GM23338 (cell line): ENCODE measurements at places on chromosomes 6 and 20. TPM values are rescaled to one million over a fixed set of nuclear protein-coding genes. Genes with fewer than 3 reads are reported as not detected.

DNA sequence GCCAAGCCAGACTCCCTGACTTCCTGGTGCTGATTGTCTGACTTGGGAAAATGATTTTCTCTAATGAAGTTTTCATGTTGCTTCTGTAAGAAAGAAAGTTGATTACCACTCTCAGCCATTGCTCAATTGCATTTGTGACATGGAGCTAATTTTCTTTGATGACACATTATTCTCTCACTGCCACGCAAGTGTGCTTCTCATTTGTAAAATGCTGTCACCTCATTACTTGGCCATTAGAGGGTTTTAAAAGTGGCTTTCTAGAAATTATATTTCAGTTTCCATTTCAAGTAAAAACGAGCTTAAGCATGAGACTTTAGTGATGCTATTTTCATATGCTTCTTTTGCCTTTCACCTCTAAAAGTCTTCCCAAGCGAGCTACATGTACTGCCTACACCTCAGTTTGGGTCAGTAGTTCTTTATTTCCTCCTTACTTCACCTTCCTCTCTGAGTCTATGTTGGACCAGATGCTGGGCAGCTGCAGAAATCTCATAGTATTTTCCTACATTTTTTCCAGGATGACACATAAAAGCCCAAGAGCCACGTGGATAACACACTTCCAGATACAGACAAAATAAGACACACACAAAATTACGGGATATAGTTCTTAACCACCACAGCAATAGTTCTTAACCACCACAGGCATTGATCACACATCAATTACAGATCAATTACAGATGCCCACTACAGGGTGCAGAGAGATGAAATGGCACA, 6.3 kb upstream of the FAM210B start:
- DNase-seq = no peak

- no peak for DNase-seq
Measured at GRCh38 chr20:2902291-2902690, 29.0 kb downstream of the PTPRA start.

DNA sequence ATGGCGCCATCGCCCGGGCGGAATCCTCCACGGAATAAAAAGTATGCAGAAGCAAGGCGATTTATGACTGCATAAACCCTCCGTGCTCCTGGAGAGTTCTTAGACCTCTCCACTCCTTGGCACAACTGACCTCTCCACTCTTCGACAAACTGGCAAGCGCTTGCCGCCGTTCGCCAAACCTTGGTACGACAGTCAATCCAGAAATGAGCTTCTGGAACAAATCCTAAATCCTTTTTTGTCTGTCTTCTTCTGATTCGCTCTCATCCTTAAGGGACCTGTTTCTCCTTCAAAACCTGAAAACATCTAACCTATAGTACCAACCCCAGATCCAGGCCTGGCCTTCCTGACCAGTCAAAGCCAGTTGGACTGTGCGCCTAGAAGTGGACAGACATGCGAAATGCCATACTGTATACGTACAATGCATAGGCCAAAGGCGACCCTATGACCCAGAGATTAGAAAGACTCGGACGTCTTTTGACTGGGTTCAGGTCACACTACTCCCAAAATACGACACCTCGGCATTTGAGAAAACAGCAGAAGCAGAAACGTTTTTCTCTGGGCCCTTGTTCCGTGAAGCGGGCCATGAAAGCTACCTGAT, 59.4 kb downstream of the TRIM27 start:
- no peak for DNase-seq

- no peak for DNase-seq
Measured at GRCh38 chr6:167113935-167114910, 8.7 kb upstream of the CCR6 start.

DNA sequence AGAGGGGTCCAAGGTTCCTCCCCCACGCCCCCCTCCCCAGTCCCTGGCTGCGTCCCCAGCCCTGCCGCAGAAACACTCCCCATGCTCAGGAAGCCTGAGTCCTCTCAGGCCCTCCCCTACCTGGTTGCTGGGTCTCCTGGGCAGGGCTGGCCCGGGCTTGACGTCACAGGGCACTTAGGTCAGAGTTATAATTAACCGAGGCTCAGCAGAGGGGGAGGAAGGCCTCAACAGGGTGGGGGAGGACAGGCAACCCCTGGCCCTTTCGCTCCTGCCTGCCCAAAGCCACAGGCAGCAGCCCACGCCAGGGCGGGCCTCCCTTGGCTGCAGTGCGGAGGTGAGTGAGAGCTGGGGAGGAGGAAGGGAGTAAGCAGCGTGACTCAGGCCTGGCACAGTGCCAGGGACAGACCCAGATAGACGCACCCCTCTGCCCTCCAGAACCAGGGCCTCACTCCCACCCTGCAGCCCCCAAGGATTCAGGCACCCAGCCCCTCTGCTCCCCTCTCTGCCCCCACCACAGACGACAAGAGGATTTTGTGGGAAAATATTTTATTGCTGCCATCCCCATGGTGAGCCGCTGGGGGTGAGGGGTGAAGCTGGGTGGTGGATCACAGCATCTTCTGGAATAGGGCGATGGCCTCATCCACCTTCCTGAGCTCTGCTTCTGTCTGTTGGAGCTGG, at the start of gene VWA7:
Gene VWA7 (minus strand): TSS at position 340 of the 678 bp plus-strand sequence. CDS start 549 bp downstream, outside the sequence.
- peak; percentile 39 for DNase-seq

DNA sequence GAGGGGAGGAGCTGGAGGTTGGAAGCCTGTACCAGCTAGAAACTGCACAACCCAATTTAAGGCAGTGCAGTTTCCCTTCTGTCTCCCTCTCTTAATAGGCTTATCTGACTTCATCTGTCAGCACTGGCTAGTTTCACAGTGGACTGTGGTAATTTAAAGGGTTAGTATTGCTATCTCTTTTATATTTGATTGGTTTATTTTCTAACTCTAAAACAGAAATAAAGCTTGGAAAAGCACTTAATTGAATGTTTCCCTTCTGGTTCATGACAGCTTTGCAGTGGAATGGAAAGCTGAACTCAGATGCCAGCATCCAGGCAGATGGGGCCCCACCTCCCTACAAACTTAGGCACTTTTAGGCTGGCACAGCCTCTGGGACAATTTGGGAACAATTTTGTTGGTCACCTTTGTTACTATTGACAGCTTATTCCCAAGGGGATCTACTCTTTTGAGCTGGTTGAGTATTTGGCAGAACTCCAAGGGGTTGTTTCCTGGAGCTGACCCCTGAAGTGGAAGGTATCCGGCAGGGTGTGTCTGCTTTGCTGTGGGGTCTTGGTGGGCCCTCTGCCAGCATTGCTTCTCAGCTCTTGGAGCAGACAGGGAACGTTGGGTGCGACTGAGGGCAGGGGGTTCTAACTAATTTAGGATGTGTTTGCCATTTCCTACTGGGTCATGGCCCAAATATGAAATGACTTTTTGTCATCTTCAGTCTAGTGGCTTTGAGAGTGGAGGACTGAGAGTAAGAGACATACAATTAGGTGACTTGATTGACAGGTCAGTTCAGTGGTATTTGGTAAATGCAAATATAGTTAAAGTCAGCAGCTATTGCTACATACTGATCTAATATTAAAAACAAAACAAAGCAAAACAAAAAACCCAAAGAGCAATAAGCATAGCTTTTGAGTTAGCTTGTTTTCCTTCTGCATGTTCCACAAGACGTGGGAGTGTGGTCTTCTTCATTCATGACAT, 9.3 kb downstream of the SH3BGRL2 start:
- DNase-seq = no peak

Gene MICA
- total RNA-seq = 18.2 and 22.7 TPM in 2 replicates

Gene TINAG
- not detected in 2 replicates for total RNA-seq

Gene HBS1L
- 87.5 and 94.1 TPM in 2 replicates for total RNA-seq
